Left lung (tissue), 14 donors: ENCODE measurements at places on chromosomes 1 and 21. TPM values are rescaled to one million over a fixed set of nuclear protein-coding genes. Genes with fewer than 3 reads are reported as not detected.
A peak's percentile ranks its signal among the peaks of the same experiment; 100 is the strongest.

Gene IL23R
- polyA plus RNA-seq = 0.09 TPM

DNA sequence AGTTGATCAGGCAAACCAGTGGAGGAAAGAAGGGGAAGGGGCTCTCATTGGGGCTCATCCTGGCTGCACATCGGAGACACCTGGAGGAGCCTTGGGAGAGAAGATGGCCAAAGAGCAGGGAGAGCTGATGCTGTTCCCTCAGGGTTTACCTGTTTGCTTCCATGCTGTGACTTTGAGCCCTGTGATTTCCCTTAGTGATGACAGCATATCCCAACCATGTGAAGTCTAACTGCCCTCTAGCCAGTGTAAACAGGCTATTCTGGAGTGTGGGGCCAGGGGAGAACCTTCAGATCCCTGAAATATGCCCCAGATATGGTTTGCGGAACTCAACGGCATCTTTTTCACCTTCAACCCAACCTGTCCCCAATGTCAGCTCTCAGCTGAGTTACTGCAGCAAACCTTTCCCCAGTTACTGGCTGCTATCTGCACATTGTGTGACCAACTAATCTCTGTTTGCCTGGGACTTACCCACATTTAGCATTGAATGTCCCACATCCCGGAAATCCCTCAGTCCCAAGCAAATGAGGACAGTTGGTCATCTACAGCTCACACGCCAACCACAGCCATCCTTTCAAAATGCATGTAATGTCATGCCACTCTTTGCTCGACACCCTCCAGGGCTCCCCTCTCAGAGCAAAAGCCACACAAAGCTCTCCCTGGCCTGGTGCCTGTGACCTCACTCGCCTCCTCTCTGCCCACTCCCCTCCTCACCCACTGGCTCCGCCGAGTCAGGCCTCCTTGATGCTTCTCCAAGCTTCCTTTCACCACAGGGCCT lies 242.3 kb downstream of the KCNJ6 start:
- no peak for DNase-seq

Gene RGS8
- polyA plus RNA-seq = not detected

- no peak for DNase-seq
These were observed 465.3 kb upstream of the PTBP2 start for GRCh38 chr1:96256130-96256790.

Gene HRNR
- polyA plus RNA-seq = 0.38 TPM

GRCh38 chr1:68180441-68181164 lies 51.7 kb downstream of the WLS start:
- no peak for DNase-seq

GRCh38 chr21:37660709-37661108 lies 255.5 kb downstream of the KCNJ6 start:
- DNase-seq = no peak

GRCh38 chr1:193060406-193060805 lies 994 bp downstream of the RO60 start:
- peak; percentile 17 for DNase-seq

GRCh38 chr1:167614851-167615250 lies 15.2 kb upstream of the RCSD1 start:
- no peak for DNase-seq

Gene NUP210L
- polyA plus RNA-seq = 0.11 TPM

GRCh38 chr1:79133774-79134364 lies 127.3 kb upstream of the ADGRL4 start:
- DNase-seq = no peak

GRCh38 chr1:232547938-232548484 lies 81.9 kb downstream of the SIPA1L2 start:
- no peak for DNase-seq

DNA sequence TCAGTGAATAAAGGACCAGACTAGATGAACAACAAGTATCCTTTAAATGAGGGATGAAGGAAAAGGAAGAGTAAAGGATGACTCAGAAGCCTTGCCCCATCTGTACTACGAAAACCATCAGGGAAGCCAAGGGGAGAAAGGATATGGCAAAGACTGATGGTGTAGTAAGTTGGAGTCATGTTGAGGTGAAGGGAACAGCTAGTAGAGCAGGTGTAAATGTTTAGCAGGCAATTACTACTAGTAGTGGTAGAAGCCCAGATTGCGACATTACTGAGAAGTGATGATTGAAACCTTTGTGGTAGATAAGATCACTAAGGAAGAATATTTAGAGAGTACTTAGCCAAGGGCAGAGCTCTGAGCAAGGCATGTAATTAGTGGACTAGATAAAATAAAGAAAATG lies 84.0 kb downstream of the PHTF1 start:
- DNase-seq = no peak

GRCh38 chr1:164452549-164452948 lies 106.4 kb upstream of the PBX1 start:
- no peak for DNase-seq

DNA sequence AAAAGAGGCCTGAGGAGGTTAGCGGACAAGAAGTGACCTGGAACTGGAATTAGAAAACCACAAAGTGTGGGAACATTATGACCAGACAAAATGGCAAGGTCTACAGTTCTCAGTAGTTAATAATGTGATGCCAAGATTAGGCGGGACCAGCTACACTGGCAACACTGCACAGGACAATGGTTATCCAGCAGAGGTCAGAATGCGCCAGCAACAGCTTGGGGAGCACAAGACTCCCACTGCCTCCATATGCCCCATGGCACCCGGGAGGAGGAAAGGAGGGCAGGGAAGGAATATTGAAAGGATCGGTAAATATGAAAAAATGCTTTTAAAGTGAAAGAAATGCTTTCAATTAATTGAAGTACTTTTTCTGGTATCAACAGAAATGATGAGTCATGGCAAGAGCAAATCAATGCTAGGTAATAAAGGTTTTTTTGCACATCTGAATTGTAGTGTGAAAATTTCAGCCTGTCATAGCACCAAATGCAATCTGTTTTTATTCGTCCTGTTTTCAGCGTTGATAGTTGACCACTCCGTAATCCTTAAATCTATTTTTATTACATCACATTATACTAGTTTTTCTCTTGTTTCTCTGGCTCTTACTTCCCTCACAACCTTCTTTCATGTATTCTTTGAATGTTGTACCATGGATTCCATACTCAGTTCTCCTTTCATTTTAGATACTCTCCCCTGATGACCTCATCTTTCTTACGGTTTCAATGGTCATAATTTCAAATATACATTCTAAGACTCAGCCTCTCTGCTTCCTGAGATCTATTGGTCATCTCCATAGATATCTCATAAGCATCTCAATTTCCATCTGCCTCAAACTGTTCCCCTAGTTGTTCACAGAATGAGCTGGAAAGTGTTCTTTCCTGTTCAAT lies 30.7 kb downstream of the VCAM1 start:
- no peak for DNase-seq

DNA sequence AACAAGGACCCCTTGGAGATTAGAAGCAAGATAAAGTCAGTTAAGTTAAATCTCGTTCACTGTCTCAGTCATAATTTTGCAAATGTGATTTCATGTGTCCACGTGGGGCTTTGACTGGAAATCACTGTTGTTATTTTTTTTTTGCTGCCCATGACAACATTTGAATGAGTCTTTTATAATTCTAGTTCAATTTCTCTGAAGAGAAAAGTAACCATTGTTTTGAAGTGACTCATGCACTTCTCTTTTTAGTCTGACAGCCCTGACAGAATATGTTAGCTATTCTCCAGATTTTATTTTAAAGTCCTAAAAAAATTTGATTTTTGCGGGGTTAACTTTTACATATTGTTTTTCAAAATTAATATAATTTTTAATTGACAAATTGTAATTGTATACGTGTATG lies 30.7 kb upstream of the NLRP3 start:
- no peak for DNase-seq

Gene RAB3B
- polyA plus RNA-seq = 0.40 TPM

DNA sequence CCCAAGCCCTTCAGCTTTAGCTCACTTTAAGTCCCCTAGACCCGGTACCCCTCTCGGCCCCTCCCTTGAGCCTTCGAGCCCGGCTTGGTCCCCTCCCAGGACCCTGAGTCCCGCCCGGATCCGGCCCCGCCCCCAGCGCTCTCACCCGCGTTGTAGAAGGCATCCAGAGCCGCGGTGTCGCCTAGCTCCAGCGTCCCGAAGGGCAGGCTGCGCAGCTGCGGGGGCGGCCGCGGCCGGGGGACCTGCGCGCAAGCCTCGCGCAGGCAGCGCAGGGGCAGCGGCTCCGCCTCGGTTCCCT lies 699 bp downstream of the MAP3K6 start:
- DNase-seq = peak; percentile 90

DNA sequence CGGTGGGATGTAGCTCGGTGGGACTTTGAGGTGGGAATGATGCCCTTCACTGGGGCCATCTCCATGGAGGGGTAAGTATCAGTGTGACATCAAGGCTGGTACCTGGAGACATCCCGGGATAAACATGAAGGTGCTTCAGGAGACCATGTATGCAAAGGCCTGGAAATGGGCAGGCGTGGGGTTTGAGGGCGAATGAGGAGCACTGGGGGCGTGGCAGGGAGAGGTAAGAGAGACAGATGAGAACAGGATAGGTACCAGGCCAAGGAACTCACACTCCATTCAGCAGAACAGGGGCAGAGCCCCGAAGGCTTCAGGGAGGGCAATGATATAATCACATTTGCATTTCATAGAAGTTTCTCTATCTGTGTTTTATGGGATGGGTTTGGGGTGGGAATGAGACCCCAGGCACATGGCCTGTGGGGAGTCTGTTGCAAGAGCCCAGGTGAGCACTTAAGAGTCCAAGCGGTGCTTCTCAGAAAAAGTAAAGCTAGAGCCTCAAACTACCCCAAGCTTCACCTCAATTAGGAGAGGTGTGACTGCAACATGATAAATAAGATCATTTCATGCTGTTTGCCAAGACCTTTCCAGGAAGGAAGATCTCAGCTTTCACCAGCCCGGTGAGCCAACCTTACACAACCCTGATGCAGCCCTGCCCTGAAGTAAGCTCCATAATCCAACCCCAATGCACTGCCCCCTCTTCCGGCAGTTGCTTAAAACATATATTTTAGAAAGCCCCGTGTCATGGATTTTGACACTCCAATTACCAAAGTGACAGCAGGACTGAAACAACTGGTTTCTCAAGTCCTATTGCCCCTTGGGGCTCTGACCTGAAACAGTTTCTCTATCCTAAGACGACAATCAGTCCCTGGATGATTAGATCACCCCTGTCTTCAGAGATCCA lies 7.4 kb downstream of the S100A9 start:
- DNase-seq = no peak

DNA sequence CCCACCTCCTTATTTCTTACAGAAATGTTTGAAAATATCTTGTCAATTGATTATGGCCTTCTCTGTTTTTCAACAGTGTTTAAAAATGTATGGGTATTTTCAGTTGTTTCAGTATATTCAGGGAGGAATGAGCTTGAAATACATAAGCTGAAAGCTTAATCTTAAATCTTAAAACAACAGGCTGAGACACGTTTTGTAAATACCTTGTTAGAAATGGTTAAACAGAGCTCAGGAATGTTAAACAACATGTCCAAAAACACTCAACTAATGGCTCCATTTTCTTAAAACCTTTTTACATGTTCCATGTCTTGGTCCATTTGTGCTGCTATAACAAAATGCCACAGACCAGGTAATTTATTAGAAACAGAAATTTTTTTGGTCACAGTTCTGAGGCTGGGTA lies 953.8 kb upstream of the ADGRL2 start:
- DNase-seq = no peak

Gene PLCH2
- 3.1 TPM for polyA plus RNA-seq

- DNase-seq = no peak
These were observed 49.7 kb upstream of the TSNAX start for GRCh38 chr1:231478811-231479210.

Gene S100A7
- polyA plus RNA-seq = not detected

Gene CDKN2C
- 24.9 TPM for polyA plus RNA-seq

GRCh38 chr1:162087111-162087510 lies 17.6 kb downstream of the NOS1AP start:
- DNase-seq = no peak

Gene WLS
- polyA plus RNA-seq = 135 TPM

Gene PSMG1
- polyA plus RNA-seq = 33.8 TPM

DNA sequence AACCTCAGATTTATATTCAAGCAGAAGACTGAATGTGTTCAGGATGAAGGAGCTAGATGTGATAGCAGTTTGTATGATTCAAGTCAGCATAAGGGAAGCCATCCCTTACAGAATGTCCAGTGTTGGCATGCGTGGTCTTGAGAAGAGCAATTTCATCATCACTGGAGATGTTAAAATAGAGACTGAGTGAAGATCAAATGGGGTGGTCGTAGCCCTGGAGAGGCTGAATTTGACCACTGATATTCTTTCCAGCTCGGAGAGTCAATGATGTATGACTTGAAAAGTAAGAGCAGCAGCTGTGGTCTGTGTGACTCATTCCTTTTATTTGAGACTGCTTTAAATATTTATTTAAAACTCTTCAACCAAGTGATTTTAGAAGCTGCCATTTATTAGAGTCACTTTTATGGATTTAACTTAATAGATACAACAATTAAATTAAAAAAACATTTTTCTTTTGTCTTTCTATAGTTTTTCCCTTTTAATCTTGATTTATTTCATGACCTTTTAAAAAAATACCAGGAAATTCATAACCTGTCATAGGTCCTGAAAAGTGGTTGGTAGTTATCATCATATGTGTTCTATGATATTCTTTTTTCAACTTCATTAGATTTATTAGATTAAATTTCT lies 15.5 kb downstream of the FMN2 start:
- no peak for DNase-seq

DNA sequence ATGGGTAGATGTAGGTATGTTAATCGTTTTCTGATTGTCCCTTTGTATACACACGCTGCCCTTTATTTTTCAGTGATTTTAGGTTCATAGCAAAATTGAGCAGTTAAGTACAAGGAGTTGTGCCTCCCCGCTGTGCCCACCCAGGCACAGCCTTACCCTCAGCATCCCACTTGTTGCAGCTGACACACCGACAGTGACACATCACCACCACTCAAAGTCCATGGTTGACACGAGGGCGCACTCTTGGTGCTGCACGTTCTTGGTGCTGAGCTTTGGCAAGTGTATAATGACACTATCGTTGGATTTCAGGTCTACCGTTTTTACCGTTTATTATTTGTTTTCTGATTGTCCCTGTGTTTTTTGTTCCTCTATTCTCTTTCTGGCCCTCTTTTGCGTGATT lies 15.6 kb downstream of the C1orf159 start:
- no peak for DNase-seq

Gene RGS21
- not detected for polyA plus RNA-seq

- no peak for DNase-seq
These were observed 14.5 kb upstream of the KCNA2 start for GRCh38 chr1:110620686-110621085.

DNA sequence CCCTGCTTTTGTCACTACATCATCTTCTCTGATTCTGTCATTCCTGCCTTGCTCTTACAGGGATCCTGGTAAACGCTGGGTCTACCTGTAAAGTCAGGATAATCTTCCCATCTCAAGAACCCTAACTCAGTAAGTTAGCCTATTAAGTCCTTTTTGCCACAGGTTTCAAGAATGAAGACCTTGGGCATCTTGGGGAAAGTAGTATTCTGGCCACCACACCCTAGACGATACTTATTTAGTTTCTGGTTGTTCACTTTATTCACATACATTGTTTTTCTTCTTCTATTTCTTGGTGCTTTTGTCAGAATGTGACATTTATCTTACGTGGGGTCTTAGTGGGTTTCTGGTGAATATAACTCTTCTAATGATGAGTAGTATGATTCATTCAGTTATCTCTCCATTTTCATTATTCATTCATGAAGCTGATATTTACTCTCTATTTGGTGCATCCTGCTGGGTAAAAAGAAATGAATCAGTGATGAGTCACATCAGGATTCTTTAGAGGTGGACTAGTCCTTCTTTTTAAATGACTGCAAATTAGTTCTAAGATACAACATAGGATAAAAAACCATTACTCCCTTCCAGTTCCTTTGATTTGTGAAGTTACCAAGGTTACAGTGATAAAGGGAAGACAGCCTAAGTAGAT lies 514.4 kb upstream of the B3GALT2 start:
- no peak for DNase-seq

Gene TOR3A
- 24.3 TPM for polyA plus RNA-seq

Gene CHODL
- 0.99 TPM for polyA plus RNA-seq

Gene EPHA8
- not detected for polyA plus RNA-seq

Gene MROH9
- polyA plus RNA-seq = 1.4 TPM
